ENCODE measurements at places on chromosomes 1 and 21. TPM values are rescaled to one million over a fixed set of nuclear protein-coding genes. Genes with fewer than 3 reads are reported as not detected.

DNA sequence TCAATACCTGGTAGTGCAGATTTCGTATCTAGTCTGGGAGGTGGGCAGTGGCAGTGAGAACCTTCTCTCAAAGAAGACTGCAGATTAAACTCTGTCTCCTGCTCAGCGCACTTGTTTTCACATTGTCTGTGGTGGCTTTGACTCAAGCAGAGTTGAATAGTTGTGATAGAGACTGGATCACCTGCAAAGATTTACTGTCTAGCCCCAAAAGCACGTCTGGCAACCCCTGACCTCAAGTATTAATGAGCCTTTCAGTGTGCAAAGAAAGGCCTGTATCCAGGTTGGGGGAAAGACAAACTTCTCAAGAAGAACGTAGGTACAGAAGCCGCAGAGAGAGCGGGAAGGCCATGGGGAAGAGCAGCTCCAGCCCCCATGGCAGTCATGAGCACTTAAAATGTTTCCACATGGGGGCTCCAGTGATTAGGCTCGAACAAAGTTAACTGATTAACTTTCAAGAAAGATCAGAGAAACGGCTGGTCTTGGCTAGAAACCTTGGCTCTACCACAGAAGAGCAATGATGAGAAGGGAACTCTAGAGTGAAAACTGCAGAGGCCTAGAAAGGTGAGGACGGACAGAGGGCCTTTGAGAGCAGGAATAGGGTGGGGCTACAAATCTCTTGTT, 15.2 kb downstream of the HENMT1 start:
- no peaks in the 10 kb centered on the region for H3K4me1 ChIP-seq
- no peaks in the 10 kb centered on the region for H3K27me3 ChIP-seq
- H3K4me3 ChIP-seq: no peak overlapping the region
- no peak for DNase-seq

S100A8 gene
- total RNA-seq: 83.5 TPM

DNA sequence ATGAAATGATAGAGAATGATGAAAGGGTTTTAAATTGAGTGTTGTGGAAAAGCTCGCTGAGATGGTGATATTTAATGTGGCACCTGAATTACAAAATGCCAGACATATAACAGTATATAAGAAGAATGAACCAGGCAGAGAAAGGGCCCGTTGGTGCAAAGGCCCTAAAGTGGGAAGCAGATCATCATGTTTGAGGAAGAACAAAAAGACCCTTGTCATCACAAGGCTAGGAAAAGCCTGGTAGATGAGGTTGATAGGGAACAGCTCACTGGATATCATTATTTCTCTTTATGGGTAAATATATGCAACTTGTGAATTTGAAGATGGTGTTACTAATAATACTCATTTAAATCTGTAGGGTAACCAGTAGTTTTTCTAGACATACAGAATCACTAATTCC, 11.0 kb downstream of the RAP1A start:
- H3K4me3 ChIP-seq: no peak overlapping the region
- no peaks in the 10 kb centered on the region for H3K36me3 ChIP-seq
- no peaks in the 10 kb centered on the region for H3K4me1 ChIP-seq
- no peak overlapping the region for H3K27ac ChIP-seq
- no peaks in the 10 kb centered on the region for H3K27me3 ChIP-seq
- no peak for DNase-seq

DNA sequence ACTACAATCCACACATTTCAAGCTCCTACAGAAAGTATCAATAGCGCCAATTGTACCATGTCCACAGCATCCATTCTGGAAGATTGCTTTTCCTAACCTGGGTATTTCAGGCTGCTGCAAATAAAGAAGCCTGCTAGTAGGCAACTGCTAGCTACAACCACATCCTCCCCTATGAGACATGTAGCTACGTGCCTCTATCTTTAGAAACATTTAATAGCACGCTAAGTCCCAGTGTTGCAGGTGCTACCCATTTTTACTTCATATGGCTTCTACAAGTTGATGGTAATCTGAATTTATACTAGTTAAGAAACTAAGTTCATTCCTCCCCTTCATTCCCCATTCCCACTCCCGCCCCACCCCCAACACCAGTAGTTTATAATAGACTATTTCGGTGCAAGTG, 7.4 kb upstream of the AMPD1 start:
- no peaks in the 10 kb centered on the region for H3K27me3 ChIP-seq
- H3K36me3 ChIP-seq: no peaks in the 10 kb centered on the region
- H3K4me3 ChIP-seq: no peak overlapping the region
- H3K4me1 ChIP-seq: no peaks in the 10 kb centered on the region

SLC44A3 gene
- total RNA-seq: 7.2 TPM

DNA sequence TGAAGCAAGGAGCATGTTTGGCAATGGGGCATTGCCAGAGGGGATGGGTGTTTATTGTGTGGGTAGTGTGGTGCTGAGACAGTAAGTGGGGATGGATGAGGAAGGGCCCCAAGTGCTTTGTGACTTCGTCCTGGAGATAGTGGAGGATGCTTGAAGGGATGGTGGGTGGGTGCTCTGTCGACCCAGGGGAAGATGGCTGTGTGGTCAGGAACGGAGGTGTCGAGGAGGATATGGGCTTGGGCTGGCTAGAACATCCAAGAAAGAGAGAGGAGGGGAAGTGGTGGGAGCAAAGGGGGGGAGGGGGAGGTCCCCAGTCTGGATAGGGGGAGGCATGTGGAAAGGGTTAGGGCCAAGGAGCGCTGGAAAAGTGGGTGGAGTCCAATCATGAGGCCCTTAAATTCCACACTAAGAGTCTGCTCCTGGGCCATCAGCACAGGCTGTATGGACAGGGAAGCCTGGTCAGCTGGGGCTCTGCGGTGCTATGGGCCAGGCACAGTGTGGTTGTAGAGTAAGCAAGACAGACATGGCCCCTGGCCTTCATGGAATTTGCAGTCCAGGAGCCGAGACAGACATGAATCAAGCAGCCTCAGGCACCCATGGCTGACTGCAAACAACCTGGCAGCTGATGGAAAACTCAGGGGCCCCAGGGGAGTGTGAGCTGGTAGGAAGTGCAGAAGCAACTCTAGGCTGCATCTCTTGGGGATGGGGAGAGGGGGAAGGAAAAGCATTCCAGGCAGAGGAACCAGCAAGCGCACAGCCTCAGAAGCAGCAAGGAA, 36.3 kb downstream of the EDN2 start:
- H3K27me3 ChIP-seq: no peaks in the 10 kb centered on the region
- no peaks in the 10 kb centered on the region for H3K4me1 ChIP-seq
- no peak overlapping the region for H3K27ac ChIP-seq
- no peak overlapping the region for H3K4me3 ChIP-seq
- no peak for DNase-seq
- H3K36me3 ChIP-seq: no peaks in the 10 kb centered on the region

GRCh38 chr1:110249256-110249655, 39.1 kb downstream of the KCNC4 start:
- DNase-seq: peak; percentile 24
- no peak overlapping the region for H3K27ac ChIP-seq
- no peaks in the 10 kb centered on the region for H3K36me3 ChIP-seq
- no peak overlapping the region for H3K4me3 ChIP-seq
- H3K27me3 ChIP-seq: no peaks in the 10 kb centered on the region
- no peaks in the 10 kb centered on the region for H3K4me1 ChIP-seq

DNA sequence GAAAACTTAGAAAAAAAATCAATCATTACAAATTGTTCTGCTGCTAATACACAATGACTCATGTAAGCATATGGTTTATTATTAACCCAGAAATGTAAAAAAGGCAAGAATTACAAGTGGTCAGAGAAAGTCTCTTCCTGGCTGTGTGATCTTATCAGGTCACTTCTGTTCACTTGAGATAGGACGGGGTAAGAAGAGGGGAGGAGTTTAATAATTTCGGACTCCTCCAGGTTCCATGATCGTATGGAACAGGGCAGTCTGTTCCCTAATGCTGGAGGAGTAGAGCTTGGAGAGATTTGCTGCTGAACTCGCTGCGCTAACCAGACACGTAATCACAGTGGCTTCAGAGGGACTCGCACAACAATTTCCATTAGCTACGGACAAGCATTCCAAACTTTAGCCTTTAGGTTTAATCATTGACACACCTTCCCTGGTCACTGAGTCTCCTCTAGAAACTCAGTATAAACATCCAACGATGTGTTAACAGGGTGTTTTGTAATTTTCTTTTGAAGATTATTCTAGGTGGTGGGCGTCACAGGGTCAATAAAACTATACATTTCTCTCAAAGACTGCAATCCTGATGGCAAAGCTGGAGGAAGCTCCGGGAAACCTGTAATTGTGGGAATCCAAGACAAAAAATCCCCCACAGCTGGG, 1.3 kb downstream of the CRYZ start:
- H3K27me3 ChIP-seq: no peaks in the 10 kb centered on the region
- H3K27ac ChIP-seq: no peak overlapping the region
- peaks cover 10% of the 10 kb centered on the region for H3K4me1 ChIP-seq
- DNase-seq: no peak
- no peaks in the 10 kb centered on the region for H3K36me3 ChIP-seq
- peak overlapping the region; percentile 26 for H3K4me3 ChIP-seq
